ENCODE measurements at places on chromosomes 1 and 21.

DNA sequence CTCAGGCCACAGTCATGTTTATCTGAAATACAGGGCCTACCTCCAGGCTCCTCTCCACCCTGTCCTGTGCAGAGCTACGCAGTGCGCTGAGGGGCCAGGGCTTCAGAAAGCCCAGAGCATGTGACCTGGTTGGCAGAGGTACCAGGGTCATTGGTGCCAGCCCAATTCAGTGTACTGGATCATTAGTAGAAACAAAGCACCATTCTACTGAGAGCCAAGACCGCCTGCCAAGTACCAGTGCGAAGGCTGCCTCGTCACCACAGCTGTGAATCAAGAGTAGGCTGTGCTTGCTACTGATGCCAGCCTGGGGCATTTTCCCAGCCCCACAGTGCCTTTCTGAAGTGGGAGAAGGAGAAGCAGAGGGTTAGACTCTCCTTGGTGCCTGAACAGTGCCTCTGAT lies 59.8 kb downstream of the CAPN9 start:
- H3K4me1 ChIP-seq, result no peaks in the 10 kb centered on the region
- no peaks in the 10 kb centered on the region for H3K36me3 ChIP-seq
- no peak overlapping the region for H3K27ac ChIP-seq
- DNase-seq, result no peak
- H3K27me3 ChIP-seq, result no peaks in the 10 kb centered on the region

DNA sequence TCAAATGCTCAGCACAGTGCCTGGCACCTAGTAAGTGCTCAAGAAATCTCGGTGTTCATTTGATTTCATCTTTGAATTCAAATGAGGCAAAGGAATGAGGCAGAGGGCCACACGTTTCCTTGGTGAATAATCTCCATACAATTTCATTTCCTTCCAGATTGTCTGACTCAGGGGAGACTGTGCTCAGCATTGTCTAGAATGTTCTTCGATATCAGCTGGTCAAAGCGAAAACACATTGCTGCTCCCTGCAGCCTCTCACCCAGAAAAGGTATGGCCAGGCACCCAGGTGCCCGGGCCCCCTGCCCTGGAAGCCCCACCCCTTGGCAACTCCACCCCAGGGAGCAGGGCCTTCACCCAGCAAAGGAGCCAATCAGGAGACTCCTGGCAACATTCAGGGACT lies 55.8 kb downstream of the FBXO2 start:
- no peak overlapping the region for H3K27ac ChIP-seq
- H3K36me3 ChIP-seq, result no peaks in the 10 kb centered on the region
- peaks cover 7% of the 10 kb centered on the region for H3K4me1 ChIP-seq
- no peaks in the 10 kb centered on the region for H3K27me3 ChIP-seq
- no peak for DNase-seq

GRCh38 chr1:67898033-67898726 lies 64.9 kb upstream of the GNG12 start:
- peaks cover 12% of the 10 kb centered on the region for H3K4me1 ChIP-seq
- no peak for DNase-seq
- H3K4me3 ChIP-seq, result no peak overlapping the region

DNA sequence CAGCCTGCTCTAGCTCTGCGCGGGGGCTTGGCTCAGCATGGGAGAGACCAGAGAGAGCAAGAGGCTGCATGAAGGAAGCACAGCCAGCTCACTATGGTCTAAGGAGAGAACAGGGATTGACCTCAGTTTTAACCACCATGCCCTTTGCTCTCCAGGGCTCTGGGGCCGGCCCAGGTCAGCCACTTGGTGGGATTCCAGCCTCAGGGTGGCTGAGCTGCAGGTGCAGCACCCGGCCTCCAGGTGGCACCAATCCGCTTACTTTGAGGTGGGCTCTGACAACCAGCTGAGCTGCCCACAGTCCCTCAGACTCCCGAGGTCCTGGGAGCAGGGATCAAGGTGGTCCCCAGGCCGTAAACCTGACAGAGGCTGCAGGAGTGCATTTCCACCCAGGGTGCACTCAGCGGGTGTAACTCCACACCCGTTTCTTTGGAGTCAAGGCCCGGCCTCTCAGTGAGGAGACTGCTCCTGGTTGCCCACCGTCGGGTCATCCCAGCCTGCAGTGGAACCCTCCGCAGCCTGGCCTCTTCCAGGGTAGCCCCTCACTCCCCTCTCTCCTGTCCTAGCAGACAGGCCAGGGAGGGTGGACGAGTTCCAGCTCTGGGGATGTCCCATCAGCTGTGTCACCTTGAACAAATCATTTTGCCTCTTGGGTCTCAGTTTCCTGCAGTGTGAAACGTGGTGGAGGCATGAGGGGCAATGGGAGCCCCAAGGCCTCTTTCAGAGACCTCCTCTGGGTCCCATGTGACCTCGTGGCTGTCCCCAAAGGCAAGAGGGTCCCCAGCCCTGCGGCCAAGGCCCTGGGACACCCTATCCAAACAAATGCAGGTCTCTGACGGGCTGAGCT lies 607 bp upstream of the LGR6 start:
- peaks cover 3% of the 10 kb centered on the region for H3K27me3 ChIP-seq
- no peak overlapping the region for H3K4me3 ChIP-seq
- H3K36me3 ChIP-seq, result no peaks in the 10 kb centered on the region
- DNase-seq, result no peak
- H3K27ac ChIP-seq, result no peak overlapping the region
- no peaks in the 10 kb centered on the region for H3K4me1 ChIP-seq

DNA sequence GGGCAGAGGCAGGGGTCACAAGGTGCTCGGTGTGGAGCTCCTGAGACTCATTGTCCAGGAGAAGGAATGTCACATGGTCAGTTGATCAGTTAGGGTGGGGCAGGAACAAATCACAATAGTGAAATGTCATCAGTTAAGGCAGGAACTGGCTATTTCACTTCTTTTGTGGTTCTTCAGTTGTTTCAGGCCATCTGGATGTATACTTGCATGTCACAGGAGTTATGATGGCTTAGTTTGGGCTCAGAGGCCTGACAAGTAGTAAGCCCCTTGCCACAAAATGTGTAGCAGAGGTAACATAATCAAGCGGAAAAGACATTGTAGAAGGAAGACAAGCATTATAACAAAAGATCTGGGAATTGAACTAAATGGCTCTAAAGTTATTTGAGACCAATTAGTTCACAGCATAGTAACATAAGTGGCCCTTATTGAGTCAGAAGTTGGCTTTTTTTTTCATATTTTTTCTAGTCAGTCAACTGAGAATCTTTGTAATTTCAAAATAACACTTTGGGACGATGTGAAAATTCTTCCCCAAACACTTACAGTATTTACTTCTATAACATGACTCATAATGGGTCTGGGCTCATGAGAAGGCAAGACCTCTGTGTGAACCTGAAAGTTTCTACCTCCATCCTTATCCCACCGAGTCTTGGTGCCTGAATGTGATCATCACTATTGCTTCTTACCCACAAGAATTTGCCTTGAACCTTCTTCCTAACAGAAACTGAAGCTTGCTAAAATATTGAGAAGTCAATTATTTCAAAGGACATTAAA lies 137.0 kb upstream of the DPT start:
- no peaks in the 10 kb centered on the region for H3K36me3 ChIP-seq
- H3K4me1 ChIP-seq, result no peaks in the 10 kb centered on the region
- DNase-seq, result no peak

DNA sequence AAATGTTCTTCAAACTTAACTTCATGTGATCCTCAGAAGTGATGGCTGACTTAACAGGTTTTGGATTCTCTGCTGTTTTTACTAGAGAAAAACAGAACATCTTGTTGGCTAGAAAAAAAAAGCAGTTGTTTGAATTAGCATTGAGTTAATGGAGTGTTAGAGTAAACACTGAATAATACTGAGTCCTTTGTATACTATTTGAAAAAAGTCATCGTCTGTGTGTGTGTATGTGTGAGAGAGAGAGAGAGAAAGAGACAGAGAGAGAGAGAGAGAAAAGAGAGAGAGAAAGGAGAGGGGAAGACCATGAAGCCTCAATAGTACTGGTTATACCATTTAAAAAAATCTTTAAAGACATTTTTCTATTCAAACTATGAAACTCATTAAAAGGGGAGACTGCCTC lies 10.4 kb downstream of the ZNF697 start:
- H3K4me1 ChIP-seq, result no peaks in the 10 kb centered on the region
- no peak overlapping the region for H3K4me3 ChIP-seq
- DNase-seq, result no peak
- no peak overlapping the region for H3K27ac ChIP-seq
- peaks cover 16% of the 10 kb centered on the region for H3K36me3 ChIP-seq

DNA sequence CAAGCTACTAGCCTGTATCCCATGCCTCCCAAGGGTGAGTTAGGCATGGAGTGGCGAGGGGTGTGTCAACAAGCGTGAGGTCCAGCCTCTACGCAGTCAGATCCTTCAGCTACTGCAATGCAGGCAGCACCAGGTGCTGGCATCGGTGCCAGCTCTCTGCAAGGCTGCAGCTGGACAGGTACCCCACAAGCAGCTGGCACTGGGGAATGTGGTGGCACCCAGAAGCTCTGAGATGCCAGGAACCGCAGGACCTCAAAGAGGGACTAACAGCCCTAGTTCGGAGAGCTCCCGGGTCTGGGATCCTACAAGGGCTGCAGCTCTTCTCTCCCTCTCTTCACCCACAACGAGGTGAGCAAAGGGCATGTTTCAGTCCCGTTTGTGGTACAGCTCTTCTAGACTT lies 974.5 kb downstream of the LTN1 start:
- H3K36me3 ChIP-seq, result no peaks in the 10 kb centered on the region
- no peaks in the 10 kb centered on the region for H3K27me3 ChIP-seq
- H3K4me3 ChIP-seq, result no peak overlapping the region
- no peak overlapping the region for H3K27ac ChIP-seq
- H3K4me1 ChIP-seq, result no peaks in the 10 kb centered on the region

DNA sequence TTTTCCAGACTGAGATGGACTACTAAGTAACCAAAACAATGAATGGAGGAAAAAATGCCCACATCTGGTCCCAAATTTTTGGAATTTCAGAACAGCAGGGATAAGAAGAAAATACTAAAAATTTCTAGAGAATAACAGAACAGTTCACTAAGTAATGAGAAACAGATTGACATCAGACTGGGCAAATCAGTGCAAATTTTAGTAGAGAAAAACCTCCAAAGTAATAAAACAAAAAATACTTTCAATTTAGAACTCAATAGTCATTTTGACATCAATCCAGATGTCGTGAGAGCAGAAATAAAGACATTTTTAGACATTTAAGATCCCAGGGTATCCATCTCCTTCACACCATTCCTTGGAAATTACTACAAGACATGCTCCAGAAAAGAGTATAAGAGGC lies 39.3 kb downstream of the CRP start:
- H3K4me3 ChIP-seq, result no peak overlapping the region
- no peaks in the 10 kb centered on the region for H3K36me3 ChIP-seq
- DNase-seq, result no peak
- H3K27me3 ChIP-seq, result no peaks in the 10 kb centered on the region
- H3K27ac ChIP-seq, result no peak overlapping the region

DNA sequence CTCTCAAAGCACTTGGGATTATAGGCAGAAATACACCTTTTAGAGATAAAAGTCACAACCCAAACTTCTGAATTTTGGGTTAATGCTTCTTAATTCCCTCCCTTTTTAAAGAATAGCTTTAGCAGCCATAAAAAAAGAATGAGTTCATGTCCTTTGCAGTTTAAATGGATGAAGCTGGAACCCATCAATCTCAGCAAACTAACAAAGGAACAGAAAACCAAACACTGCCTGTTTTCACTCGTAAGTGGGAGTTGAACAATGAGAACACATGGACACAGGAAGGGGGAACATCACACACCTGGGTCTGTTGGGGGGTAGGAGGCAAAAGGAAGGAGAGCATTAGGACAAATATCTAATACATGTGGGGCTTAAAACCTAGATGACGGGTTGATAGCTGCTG lies 55.8 kb downstream of the SLC27A3 start:
- no peak overlapping the region for H3K4me3 ChIP-seq
- H3K27ac ChIP-seq, result no peak overlapping the region
- no peaks in the 10 kb centered on the region for H3K4me1 ChIP-seq
- peaks cover 18% of the 10 kb centered on the region for H3K36me3 ChIP-seq
- DNase-seq, result no peak

Measured in RWPE2 (cell line).